Neural progenitor cell (in vitro differentiated cells): ENCODE measurements at places on chromosomes 11 and 22.

DNA sequence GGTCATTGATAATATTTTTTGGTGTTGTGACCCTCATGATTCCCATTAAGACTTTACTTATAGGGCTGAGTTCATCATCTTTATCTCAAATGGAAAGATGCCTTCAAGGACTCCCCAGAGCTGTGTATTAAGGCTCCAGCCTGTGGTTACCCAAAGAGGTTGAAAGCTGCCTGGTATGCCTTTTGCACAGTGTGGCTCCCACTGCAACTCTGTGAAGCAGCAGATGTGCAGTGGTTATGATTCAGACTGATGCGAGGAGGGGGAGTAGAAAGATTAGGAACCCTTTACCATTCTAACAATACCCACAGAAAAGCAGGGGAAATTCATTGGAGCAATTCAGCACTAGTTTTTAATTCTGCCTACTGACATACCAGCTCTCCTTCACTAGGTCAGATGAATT is 560.0 kb downstream of the INSC start:
- no peak for DNase-seq

DNA sequence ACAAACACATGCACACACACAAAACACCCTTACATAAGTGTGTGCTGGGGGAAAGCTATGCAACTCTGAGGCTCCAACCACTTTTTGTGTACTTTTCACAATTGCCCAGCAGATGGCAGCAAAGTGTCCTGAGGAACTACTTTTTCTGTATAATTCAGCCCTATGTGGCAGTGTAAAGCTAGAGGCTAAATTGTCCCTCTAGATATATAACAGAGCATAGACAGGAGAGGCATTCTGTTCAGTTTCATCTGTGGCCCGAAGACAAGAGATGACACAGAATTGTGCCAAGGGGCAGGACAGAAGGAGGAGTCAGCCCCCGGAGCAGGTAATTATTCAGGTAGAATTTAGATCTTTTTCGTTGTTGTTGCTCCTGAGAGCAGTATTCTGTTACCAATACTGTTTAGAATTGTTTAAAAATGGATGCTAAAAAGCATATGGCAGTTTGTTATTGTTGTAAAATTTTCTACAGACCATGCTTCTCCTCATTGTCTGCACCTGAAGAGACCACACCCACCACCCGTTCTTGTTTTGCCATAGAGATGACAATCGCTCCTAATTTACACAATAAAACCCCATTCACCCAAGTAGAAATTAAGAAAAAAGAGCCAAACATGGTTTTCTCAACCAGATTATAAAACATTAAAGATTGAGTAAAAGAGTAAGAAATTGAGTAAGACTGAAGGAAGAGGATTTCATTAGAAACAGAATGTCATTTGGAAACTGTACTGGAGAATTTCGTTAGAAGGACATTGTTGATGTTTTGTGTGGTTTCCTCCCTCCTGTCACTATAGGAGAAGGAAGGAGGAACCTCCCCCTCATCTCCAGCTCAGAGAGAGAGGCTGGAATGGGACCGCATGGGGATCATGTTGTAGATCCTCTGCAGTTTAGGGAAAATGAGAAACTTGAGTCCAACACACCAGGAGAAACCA is 14.5 kb upstream of the MS4A7 start:
- peak; percentile 76 for DNase-seq

DNA sequence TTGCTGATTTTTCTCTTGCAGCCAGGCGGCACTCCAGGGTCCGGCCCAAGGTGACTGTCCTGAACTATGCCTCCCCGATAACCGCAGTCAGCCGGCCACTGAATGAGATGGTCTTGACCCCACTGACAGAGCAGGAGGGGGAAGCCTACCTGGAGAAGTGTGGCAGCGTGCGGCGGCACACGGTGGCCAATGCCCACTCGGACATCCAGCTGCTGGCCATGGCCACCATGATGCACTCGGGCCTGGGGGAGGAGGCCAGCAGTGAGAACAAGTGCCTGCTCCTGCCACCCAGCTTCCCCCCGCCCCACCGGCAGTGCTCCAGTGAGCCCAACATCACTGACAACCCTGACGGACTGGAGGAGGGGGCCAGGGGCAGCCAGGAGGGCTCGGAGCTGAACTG is 47.8 kb downstream of the TRAF6 start:
- no peak for DNase-seq

GRCh38 chr11:73866586-73866996 is 10.1 kb downstream of the COA4 start:
- DNase-seq = no peak

- DNase-seq = no peak
Observed at GRCh38 chr11:80103142-80103859, 662.5 kb upstream of the TENM4 start.

- DNase-seq = no peak
Observed at GRCh38 chr22:45341498-45341897, 31.8 kb downstream of the FAM118A start.

- no peak for DNase-seq
Observed at GRCh38 chr22:41334215-41334614, 32.9 kb downstream of the ZC3H7B start.

DNA sequence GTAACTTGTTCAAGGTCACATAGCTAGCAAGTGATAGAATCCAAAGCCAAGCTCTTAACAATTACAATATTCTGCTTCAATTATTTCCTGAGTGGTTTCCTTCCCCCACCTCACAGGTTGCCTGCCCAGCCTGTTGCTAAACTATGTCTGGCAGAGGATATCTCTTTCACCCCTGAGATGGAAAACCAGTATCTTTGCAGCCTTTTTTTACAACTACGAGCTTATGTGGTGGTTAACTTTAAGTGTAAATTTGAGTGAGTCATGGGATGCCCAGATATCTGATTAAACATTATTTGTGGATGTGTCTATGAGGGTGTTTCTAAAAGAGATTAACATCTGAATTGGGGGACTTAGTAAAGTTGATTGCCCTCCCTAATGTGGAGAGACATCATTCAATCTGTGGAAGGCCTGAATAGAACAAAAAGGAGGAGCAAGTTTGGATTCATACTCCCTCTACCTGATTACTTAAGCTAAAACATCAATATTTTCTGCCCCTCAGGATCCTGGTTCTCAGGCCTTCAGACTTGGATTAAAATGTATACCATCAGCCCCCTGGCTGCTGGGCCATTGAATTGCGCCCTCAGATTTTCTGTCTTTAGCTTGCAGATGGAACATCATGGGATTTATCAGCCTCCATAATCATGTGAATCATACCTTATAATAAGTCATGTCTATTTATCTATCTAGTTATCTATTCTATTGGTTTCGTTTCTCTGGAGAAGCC is 911.9 kb downstream of the METTL15 start:
- DNase-seq = peak; percentile 53

DNA sequence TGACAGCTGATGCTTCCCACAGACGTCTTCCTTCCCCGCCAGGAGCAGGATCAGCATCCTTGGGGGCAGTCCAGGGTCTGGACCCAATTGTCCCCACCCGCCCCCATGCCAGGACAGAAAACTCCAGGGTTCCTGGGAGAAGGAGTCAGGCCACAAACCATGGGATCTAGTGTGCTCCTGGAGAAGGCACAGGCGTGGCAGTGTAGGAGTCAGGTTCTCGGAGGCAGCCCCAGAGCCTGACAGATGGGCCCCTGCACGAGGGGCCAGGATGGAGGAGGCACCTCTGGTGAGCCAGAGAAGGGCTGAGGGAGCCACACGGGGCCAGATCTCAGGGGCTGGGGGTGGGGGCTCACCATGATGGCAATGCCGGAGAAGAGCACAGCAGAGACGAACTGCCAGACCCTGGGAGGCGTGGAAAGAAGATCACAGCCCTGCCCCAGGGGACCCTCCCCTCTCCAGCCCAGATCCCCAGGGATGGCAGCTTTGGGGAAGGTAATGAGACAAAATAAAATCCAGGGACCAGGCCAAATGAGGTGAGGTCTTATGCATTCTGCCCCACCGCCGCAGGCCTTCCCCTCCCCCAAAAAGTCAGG is 13.6 kb downstream of the TP53I11 start:
- DNase-seq = no peak

DNA sequence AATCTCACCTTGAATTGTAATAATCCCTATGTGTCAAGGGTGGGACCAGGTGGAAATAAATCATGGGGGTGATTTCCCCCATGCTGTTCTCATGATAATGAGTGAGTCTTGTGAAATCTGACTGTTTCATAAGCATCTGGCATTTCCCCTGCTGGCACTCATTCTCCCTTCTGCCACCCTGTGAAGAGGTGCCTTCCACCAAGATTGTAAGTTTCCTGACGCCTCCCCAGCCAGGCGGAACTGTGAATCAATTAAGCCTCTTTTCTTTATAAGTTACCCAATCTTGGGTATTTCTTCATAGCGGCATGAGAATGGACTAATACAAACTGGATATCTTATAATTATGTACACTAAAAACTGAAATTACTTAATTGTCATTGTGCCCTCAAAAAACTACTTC is 189.2 kb upstream of the API5 start:
- no peak for DNase-seq

DNA sequence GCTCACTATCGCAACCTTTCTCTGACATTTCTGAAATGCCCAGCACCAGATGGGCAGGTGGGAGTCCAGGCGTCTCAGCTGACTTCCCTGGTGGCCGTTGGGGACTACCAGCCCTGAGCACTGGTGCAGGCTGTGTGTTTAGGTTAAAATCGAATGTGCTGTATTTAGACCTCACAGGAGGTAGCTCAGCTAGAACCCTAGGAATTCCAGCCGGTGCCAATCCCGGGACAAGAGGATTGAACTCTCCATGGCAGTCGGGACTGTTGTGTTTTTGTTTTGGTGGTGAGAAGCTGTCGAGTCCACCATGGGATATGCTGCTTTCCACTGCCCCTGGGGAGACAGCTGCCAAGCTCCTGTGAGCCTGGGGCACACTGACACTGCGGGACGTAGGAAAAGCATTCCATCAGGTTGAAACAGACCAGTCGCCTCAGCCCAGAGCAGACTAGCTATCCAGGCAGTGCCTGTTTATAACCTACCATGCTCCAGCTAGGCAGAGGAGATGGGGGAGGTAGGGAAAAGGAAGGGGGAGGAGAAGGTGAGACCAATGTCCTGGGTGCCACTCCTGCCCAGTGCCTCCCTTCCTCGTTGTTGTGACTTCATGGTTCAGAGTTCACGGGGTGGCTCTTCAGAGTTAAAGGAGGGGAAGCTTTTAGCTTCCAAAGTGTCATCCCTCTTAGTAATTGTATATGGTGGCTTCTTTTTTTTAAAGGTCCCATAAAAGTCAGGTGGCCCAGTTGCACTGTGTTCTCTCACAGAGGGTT is 53.0 kb downstream of the MICAL2 start:
- DNase-seq = no peak

DNA sequence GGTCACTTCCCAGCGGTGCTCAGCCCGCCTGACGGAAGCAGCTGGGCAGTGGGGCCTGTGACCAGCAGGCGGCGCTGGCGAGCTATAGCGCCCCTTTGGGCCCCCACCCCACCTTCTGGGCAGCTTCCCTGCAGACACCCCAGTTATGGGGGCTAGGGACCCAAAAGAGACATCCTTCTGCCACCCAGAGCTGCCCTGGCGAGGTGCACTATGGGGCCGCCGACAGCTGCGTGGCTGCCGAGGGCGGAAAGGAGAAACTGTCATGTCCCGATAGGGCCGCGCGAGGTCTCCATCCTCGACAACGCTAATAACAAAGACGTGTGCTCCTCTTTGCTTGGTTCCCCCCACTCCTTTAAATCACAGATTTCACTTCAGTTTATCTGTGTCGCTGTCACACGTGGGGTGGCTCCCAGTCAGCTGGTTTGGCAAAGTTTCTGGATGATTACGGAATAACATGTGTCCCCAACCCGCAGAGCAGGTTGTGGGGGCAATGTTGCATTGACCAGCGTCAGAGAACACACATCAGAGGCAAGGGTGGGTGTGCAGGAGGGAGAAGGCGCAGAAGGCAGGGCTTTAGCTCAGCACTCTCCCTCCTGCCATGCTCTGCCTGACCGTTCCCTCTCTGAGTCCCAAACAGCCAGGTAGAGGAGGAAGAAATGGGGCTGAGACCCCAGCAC is 673 bp upstream of the MYO7A start:
- DNase-seq = peak; percentile 76

GRCh38 chr22:22894740-22895731 is 7.4 kb downstream of the IGLL5 start:
- no peak for DNase-seq

GRCh38 chr22:43148581-43148980 is 2.8 kb upstream of the TSPO start:
- DNase-seq = no peak

DNA sequence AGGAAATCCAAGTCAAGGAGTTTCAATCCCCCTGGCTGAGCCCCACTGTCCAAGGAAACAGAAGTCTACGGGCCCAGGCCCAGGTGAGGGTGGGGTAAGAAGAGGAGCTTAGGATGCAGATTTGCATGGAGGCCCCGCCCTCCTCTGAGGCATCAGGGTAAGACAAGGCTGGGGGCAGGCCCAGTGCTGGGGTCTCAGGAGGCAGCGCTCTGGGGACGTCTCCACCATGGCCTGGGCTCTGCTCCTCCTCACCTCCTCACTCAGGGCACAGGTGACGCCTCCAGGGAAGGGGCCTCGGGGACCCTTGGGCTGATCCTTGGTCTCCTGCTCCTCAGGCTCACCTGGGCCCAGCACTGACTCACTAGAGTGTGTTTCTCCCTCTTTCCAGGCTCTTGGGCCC is 31.3 kb upstream of the IGLL5 start:
- no peak for DNase-seq

GRCh38 chr11:18065572-18065971 is 19.5 kb upstream of the TPH1 start:
- no peak for DNase-seq

GRCh38 chr11:93525601-93526345 is 17.4 kb downstream of the SMCO4 start:
- no peak for DNase-seq

- no peak for DNase-seq
Observed at GRCh38 chr11:5486421-5486820, 2.1 kb upstream of the OR52D1 start.

DNA sequence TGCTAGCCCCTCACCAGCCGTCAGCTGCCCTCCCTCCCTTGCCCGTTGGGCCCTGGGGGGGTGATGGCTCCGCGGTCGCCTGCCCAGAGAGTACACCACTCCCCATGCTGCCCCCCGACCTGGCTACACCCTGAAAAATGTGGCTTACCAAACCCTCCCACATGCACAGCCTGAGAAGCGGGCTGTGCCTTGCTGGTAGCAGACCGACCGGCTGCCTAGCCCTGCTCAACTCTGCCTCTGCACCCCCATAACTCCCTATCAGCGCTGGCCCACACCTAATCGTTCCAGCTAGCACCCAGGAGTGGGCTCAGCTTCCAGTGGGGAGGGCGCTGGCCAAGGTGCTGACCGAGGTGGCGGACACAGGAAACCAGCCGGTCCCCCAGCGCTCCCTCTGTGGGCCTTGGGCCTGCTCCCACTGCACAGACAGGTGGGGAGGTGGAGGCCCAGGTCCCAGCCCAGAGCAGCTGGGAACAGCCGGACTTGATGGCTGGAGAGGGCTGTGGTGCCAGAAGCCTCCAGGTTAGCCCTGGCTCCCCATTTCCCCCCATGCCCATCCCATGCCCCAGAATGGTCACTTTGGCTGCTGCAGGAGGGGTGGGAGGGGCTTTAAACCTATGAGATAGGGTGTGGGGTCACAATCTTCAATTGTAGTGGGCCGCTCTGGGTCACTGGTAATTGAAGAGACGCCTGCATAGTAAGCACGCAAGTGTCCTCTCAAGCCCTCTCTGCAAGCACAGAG is 32.1 kb upstream of the PRODH start:
- DNase-seq = peak; percentile 81
